ENCODE measurements at places on chromosomes 3 and 15. TPM values are rescaled to one million over a fixed set of nuclear protein-coding genes. Genes with fewer than 3 reads are reported as not detected.

GRCh38 chr3:47007001-47007400, 27.5 kb downstream of the NBEAL2 start:
- ATAC-seq, result no peak

DNA sequence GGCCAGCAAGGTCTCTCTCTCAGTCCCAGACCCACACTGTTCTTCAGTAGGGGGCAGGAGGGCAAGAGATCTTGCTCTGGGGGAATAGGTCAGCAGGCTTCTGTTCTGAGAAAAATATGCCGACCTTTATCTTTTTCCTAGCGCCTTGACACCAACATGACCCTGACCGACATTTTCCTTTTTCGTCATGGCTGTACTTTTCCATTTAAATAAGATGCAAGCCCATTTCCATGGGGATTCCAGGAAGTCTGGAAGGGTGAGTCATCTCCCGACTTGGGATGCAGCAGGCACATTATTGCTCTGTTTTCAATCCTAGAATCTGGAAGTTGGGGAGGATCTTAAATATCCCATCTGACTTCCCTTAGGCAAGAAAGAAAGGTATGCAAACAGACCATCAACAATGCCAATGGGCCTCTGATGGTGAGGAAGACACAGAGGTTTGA, 261.5 kb upstream of the LRTM1 start:
- no peak for ATAC-seq

DNA sequence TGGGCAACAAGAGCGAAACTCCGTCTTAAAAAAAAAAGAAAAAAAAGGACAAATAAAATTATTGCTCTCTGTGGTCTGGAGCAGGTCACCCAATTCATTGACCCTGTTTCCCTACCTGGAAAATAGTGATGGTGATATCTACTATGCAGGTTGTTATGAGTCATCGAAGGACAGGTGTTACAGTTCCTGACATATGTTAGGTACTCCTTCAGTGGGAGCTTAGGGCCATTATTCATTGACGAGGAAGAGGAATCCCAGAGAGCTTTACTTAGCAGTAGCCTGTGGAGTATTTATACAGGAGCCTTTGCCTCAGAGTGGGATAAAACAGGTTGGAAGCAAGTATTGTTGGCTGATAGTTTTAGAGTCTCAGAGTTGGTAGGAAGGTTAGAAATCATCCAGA, 74.5 kb downstream of the SLC7A14 start:
- ATAC-seq, result no peak

GRCh38 chr15:71011503-71012155, 103.6 kb upstream of the THSD4 start:
- peak; percentile 78 for ATAC-seq

- ATAC-seq, result peak; percentile 38
Measured at GRCh38 chr3:129278966-129279906, 566 bp downstream of the HMCES start.

DNA sequence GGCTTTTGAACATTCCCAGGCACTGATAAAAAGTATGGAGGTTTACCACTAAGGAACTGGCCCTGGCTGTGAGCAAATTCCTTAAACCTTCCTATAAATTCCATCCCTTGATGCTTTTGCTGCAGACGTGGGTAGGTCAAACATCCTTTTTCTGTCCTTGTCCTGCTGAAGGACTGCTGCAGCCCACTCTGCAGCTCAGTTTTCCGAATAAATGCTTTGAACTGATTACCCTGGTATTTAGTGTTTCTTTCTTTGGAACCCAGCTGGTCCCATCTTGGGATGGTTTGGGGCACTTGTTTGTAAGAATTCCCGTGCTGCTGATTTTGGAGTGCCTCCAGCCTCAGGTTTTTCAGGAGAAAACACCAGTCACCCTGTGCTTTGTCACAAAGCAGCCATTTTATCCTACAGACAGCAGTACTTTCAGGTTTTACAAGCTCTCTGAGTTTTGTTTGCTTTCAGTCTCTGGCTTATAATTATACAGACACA, 815.9 kb downstream of the VGLL3 start:
- no peak for ATAC-seq

GRCh38 chr3:140499114-140499757, 178.6 kb upstream of the TRIM42 start:
- ATAC-seq, result peak; percentile 26

TIMP4 gene
- 1.2 TPM for total RNA-seq

GUCA1C gene
- total RNA-seq, result not detected

UBE2E2 gene
- total RNA-seq, result 33.9 TPM
